ENCODE measurements at places on chromosomes 11 and 22.

GRCh38 chr11:62149986-62150886 is 26.4 kb downstream of the INCENP start:
- DNase-seq = no peak

DNA sequence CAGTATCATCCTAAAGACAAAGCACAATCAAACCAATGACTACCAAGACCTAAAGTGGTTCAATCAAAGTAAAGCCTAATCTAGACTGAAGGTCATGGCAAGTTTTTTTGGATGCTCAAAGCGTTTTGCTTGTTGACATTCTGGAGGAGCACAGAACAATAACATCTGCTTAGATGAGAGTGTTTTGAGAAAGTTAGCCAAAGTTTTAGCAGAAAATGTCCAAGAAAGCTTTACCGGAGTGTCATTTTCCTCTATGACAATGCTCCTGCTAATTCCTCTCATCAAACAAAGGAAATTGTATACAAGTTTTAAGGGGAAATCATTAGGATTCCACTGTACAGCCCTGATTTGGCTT is 256.9 kb upstream of the FAT3 start:
- no peak for DNase-seq

GRCh38 chr11:102266099-102266498 is 51.2 kb upstream of the BIRC3 start:
- DNase-seq = no peak

DNA sequence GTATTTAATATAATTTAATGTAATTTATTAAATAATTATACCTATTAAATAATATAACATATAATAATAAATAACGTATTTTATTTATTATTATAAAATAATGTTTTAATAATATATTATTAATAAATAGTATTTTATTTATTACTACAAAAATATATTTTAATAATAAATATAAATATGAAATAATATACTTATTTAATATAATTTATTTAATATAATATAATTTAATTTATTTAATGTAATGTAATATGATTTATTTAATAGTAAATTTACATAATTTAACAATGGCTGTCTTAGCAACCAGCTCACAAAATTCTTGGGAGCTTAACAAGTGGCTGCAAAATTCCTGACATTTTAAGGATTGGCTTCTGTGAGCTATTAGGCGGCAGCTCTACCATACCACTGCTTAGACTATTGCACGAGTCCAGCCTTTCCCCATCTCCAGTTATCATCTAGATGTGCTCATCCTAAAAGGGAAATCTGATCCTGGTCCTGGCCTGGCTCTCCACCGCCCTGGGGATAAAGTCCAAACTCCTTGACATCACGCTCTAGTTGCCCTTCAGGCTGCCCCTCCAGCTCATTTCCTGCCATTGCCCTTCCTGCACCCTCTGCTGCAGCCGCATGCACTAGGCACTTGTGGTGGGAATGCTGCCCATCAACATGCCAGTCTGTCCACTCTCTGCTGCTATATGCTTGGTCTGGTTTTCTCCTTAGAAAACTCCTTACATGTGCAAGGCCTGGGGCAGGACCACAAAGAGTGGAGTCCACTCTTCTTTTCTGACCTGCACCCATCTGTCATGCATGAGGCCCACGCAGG is 9.8 kb downstream of the MMP20 start:
- no peak for DNase-seq

- DNase-seq = no peak
Measured at GRCh38 chr22:37199760-37200108, 11.7 kb upstream of the C1QTNF6 start.

DNA sequence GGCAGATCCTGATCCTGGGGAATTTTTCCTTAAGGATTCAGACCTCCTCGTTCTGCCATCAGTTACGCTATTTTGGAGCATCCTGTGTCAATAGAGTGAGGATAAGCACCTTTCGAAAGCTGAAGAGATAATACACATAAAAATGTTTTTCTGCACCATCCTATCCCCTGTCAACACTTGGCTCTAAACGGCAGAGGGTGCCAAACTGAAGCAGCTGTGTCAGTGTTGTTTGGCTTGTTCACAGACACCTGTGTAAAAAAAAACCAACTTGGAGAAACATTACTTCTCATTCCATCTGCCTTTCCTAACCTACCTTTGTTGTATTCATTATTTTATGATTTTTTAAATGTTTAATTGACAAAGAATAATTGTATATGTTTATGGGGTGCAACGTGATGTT is 417.0 kb upstream of the DDI1 start:
- no peak for DNase-seq

DNA sequence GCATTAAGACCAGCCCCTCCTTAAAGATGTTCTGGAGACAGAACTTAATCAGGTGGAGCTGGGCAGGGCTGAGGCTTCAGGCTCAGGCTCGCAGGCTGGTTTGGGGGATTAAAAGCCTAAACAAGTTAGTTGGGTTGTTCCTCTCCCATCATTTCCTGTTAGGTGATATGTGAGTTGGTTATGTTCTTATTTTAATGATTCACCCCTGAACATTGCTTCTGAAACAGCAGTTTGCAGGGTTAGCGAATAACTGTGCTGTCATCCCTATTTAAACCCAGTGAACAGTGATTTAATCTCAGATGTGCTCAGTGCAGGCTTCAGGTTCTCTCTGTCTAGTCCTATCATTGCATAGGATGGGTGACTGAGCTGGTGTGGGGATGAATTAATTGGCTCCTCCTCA is 47.4 kb upstream of the BIRC3 start:
- no peak for DNase-seq

DNA sequence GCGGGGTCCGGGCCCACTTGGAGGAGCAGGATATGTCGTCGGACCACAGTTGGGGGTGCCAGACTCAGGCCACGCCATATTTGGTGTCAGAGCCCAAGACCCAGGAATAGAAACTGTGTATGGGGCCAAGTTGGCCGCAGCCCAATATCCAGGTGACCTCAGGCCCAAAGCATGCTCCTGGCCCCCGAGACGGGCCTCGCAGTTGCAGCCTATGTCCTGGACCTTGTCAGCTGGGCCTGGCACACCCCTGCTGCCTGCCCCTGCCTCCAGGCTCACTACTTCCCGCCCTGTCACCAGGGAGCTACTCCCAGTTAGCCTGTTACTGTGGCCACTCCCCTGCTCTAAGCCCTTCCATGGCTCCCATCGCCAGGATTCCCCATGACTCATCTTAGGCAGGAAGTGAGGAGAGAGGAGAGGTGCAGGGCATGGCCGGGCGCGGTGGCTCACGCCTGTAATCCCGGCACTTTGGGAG is 23.1 kb downstream of the A4GALT start:
- no peak for DNase-seq

DNA sequence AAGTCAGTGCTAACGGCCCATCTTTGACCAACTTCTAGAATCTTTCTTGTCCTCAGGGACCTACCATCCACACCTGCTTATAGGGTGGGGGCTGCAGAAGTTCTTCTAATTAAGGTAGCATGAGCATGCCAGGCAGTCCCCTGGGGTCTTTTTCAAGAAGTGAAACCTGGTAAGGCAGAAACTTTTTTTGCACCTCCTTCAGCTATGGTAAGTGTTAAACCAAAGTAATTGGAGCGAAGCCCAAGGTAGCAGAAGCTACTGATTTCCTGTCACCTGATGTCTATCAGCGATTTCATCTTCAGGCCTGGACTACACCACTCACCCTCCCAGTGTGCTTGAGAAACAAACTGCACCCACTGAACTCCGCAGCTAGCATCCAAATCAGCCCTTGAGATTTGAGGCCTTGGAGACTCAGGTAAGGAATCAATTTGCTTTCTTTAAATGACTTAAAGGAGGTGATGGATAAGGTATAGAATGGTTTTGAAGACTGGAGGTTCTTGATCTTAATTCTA is at the start of gene MS4A1:
Gene MS4A1, plus strand, starts transcription at position 317 of the 512 bp plus-strand sequence. CDS start 6,528 bp downstream, outside the sequence.
- DNase-seq = no peak

GRCh38 chr22:46936378-46936903 is 174.0 kb downstream of the TBC1D22A start:
- DNase-seq = no peak

GRCh38 chr11:100961633-100962032 is 168.0 kb downstream of the PGR start:
- no peak for DNase-seq

DNA sequence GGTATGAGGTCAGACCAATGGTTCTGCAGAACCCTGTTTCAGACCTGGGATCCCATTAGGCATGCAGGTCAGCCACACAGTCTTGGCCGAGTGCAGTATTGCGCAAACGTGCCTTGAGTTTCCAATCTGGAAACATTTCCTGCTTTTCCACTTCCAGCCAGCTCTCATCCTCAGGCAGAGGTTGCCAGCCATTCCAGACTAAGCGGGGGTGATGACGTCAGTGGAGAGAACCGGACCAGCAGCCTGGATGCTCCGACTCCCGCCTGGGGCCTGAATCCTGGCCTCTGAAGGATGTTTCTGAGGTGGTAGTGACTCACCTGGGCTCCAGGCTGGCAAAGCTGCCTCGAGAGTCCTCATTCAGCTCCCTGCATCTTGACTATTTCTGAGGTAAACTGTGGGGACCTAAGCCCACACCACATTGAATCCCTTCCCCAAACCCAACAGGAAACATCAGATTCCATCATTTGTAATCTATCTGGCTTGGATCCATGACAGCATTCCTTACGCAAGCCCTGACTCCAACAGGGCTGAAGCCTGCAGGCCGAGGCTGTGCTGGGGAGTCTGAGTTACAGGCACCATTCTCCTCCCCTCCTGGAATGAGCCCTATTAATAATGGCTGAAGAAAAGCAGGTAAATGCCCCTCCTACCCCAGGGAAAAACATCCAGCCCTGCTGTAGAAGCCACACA is 83.0 kb downstream of the ABTB2 start:
- no peak for DNase-seq

GRCh38 chr22:46464701-46465344 is 72.6 kb downstream of the CELSR1 start:
- no peak for DNase-seq

DNA sequence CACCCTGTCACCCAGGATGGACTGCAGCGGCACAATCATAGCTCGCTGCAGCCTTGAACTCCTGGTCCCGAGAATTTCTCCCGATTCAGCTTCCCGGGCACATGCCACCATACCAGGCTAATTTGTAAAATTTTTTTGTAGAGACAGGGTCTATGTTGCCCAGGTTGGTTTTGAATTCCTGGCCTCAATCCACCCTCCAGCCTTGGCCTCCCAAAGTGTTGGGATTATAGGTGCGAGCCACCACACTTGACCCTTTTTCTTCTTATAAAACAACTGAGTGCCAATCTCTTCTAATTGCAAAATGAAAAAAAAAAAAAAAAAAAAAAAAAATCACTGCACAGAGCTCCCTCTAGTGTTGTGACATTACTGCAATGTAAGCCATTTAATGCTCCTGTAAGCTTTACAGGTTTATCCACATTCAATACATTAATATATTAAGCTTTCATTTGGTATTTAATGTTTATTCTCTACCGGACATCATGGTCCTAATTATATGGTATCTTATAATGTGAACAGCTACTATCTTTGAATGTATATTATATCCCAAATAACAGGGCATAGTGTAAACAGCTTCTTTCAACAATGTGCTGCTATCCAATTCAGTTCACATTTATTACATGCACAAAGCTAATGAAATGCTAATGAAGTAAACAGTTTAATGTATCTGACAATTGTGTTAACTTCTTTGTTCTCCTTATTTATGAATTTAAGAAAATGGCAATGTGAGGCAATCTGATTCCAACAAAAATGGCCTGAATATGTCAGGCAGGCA is 44.6 kb downstream of the COPB1 start:
- no peak for DNase-seq

DNA sequence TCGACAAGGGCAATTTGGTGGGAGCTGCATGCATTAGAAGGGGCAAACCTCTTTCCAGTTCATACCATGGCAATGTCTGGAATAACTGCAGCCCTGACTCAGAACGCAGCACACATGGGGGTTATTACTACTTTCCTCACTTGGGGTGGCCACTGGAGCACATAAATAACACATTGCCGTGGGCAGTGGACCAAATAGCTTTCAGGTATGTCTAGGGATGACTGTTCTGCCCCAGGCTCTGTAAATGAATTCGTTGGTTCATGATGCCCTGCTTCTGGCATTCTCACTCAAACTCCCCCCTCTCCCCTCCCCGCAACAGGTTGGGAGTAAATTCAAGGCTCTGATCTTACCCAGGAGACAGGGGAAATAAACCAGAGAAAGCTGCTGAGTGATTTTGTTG is 238.0 kb upstream of the PLET1 start:
- DNase-seq = no peak

- no peak for DNase-seq
Measured at GRCh38 chr11:122202161-122202950, 86.3 kb upstream of the BLID start.

- no peak for DNase-seq
Measured at GRCh38 chr22:28051091-28051786, 132.2 kb upstream of the PITPNB start.

DNA sequence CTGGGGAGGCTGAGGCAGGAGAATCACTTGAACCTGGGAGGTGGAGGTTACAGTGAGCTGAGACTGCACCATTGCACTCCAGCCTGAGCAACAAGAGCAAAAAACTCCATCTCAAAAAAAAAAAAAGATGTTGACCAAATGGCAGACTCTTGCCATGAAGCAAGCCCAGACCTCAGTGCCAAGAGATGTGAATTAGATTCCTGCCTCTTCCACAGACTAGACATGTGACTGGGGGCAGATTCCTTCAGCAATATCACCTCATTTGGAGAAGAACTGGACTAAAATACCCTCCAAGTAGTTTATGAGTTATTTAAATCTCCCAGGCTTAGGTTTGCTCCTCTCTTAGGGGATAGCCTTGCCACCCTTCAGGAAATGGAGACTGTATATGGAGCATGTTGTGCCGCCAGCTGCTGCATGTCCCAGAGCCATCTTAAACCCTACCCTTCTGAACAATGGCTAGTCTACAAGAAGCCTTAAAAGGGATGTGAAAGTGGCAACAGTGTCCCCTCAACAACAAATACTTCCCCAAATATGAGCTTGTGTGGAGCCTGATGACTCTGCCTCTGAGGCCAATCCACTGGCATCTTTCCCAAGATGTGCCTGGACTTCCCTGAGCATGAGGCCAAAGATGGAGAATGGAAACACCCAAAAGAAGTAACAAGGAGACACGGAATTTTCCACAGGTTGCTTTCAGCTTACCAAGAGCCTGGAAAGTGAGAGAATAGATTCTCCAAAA is 763 bp upstream of the MS4A7 start:
- no peak for DNase-seq

DNA sequence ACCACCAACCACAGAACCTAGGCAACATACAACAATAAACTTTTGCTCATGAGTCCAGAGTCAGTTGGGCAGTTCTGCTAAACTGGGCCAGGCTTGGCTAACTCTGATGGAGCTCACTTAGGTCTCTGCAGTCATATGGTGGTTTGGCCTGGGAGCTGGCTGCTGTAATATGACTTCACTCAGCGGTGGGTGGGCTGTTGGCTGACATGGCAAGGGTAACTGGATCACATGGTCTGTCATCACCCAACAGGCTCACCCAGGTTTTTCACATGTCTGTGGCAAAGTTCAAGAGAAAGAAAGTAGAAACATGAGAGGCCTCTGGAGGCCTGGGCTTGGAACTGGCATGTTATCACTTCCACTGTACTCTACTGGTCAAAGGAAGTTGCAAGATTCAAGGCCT is 43.2 kb upstream of the CLMP start:
- DNase-seq = no peak

DNA sequence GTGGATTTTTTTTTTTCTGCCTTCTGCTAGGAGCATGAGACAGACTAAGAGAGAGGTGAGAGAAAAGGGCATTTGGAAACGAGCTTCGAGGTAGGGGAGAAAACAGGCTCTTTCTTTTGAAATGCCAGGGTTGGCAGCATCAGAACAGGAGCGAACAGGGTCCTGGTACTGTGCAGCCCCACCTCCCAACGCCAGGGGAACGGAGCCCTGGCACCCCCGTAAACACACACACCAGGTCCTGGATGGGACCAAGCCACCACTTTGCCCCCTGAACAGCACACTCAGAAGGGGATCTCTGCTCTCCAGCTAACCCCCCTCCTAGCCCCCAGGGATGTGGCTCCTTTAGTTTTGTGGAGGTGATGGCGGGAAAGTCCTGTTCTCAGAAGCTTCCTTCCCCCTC is 127.1 kb downstream of the CTTN start:
- DNase-seq = no peak

Measured in activated naive CD8-positive, alpha-beta T cell treated with anti-CD3 and anti-CD28 coated beads, Interleukin-2, amount 50 U/mL, for 16 hours (primary cell).